A549 treated with RU486 at 1 μM for 4 hours (cell line): ENCODE measurements at places on chromosomes 16 and 17. TPM values are rescaled to one million over a fixed set of nuclear protein-coding genes. Genes with fewer than 3 reads are reported as not detected.

PLD6 gene
- total RNA-seq: 7.0 to 8.6 TPM (median 7.9 TPM) in 5 replicates

DNASE1L2 gene
- 0.56 to 1.4 TPM (median 1.2 TPM) in 5 replicates for total RNA-seq

CACNA1G gene
- 3.7 to 5.4 TPM (median 4.7 TPM) in 5 replicates for total RNA-seq

TMED6 gene
- not detected in 5 replicates for total RNA-seq

CDRT15 gene
- total RNA-seq: not detected in 5 replicates

SOST gene
- not detected in 5 replicates for total RNA-seq

DDX42 gene
- total RNA-seq: 86.9 to 109 TPM (median 96.3 TPM) in 5 replicates

RND2 gene
- 0.08 to 0.18 TPM (median 0.13 TPM) in 5 replicates for total RNA-seq

GP2 gene
- not detected in 5 replicates for total RNA-seq

IKZF3 gene
- not detected in 5 replicates for total RNA-seq

PRAC1 gene
- total RNA-seq: not detected in 5 replicates

CTF1 gene
- total RNA-seq: 0.08 to 0.23 TPM (median 0.16 TPM) in 4 of 5 replicates, not detected in the other

XYLT2 gene
- 18.9 to 23.7 TPM (median 21.4 TPM) in 5 replicates for total RNA-seq

HOXB9 gene
- 7.5 to 8.8 TPM (median 8.6 TPM) in 5 replicates for total RNA-seq

NUP93 gene
- total RNA-seq: 85.8 to 103 TPM (median 99.0 TPM) in 5 replicates

SYNGR3 gene
- total RNA-seq: 4.4 to 9.7 TPM (median 6.7 TPM) in 5 replicates

ZPBP2 gene
- not detected in 5 replicates for total RNA-seq

C17orf50 gene
- total RNA-seq: 0.33 to 0.70 TPM (median 0.53 TPM) in 4 of 5 replicates, not detected in the other

MARVELD3 gene
- 0.20 to 0.61 TPM (median 0.22 TPM) in 5 replicates for total RNA-seq

SLC12A3 gene
- not detected in 5 replicates for total RNA-seq

ABCC12 gene
- 0.05 to 0.30 TPM (median 0.07 TPM) in 4 of 5 replicates, not detected in the other for total RNA-seq

ORMDL3 gene
- 33.9 to 47.8 TPM (median 44.0 TPM) in 5 replicates for total RNA-seq

B3GNT9 gene
- 6.3 to 8.5 TPM (median 8.3 TPM) in 5 replicates for total RNA-seq

TPPP3 gene
- total RNA-seq: 7.5 to 14.0 TPM (median 12.4 TPM) in 5 replicates

PRDM7 gene
- 0.03 TPM in 1 of 5 replicates, not detected in the others for total RNA-seq

SSTR5 gene
- total RNA-seq: 0.20 to 0.33 TPM (median 0.25 TPM) in 5 replicates

OR1D5 gene
- not detected in 5 replicates for total RNA-seq

KIF18B gene
- 27.9 to 41.2 TPM (median 36.3 TPM) in 5 replicates for total RNA-seq

ITGAD gene
- not detected in 5 replicates for total RNA-seq

ARL5C gene
- total RNA-seq: not detected in 5 replicates

CD300LG gene
- not detected in 5 replicates for total RNA-seq

CA5A gene
- total RNA-seq: not detected in 5 replicates

IRX5 gene
- total RNA-seq: 2.0 to 2.8 TPM (median 2.1 TPM) in 5 replicates

CD300E gene
- total RNA-seq: not detected in 5 replicates

CCL5 gene
- 0.88 to 2.2 TPM (median 1.5 TPM) in 5 replicates for total RNA-seq

IL34 gene
- 0.46 to 1.3 TPM (median 0.71 TPM) in 5 replicates for total RNA-seq

UQCRC2 gene
- total RNA-seq: 157 to 232 TPM (median 174 TPM) in 5 replicates

CFAP119 gene
- 6.2 to 9.6 TPM (median 6.7 TPM) in 5 replicates for total RNA-seq

LITAFD gene
- total RNA-seq: not detected in 5 replicates

OTOP2 gene
- total RNA-seq: 0.07 to 0.11 TPM in 2 of 5 replicates, not detected in the others

IGF2BP1 gene
- total RNA-seq: 52.3 to 95.3 TPM (median 84.2 TPM) in 5 replicates

C1QL1 gene
- total RNA-seq: 15.6 to 36.2 TPM (median 31.7 TPM) in 5 replicates

CCDC40 gene
- total RNA-seq: 4.7 to 6.9 TPM (median 5.9 TPM) in 5 replicates

KRT24 gene
- not detected in 5 replicates for total RNA-seq

TEKT5 gene
- total RNA-seq: not detected in 5 replicates

KRT14 gene
- 0.09 TPM in 1 of 5 replicates, not detected in the others for total RNA-seq

IRX3 gene
- total RNA-seq: 2.8 to 4.8 TPM (median 4.4 TPM) in 5 replicates

C17orf107 gene
- total RNA-seq: 0.15 to 0.35 TPM (median 0.30 TPM) in 5 replicates

SLC22A31 gene
- 0.64 to 1.7 TPM (median 1.1 TPM) in 5 replicates for total RNA-seq

PERCC1 gene
- not detected in 5 replicates for total RNA-seq

HOXB3 gene
- total RNA-seq: 3.9 to 6.7 TPM (median 4.8 TPM) in 5 replicates

KRT16 gene
- 0.27 to 1.1 TPM (median 0.66 TPM) in 5 replicates for total RNA-seq

C17orf78 gene
- total RNA-seq: not detected in 5 replicates

ORAI3 gene
- 9.1 to 16.9 TPM (median 13.9 TPM) in 5 replicates for total RNA-seq
